ENCODE measurements at places on chromosomes 2 and 18.
A peak's percentile ranks its signal among the peaks of the same experiment; 100 is the strongest.

- no peak for DNase-seq
Observed at GRCh38 chr18:59823596-59824195, 76.1 kb upstream of the PMAIP1 start.

GRCh38 chr2:239553376-239554000 lies 152.7 kb upstream of the HDAC4 start:
- DNase-seq = no peak

DNA sequence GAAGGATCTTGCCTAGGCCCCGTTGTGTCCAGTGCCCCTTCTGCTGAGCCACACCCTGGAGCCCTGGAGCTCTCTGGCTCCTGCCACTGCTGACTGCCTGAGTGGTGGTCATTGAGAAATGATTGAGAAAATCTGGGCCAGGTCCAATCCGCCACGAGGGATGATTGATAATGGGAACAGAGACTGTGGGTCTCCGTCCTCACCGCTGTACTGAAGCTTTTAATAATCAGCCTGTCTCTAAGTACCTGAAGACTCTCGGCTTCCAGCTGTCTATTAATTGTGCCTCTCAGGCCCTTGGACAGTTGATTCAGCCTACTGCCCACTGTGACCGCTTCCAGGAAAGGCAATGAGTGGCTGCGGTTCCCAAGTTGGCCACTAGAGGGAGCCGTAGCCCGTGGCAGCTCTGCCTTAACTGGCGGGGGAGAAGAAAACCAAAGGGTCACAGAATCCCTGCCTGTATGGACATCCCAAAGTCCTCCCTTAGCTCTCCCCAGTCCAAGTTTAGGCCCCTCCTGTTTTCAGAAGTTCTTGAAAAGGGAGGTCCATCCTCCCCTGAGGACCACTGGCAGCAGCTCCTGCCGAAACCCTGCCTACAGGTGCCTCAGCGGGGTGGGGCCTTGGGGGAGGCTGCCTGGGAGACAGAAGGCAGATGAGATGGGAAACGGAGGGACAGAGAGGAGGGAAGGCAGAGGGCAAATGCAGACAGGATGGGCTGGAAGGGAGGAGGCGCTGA lies 213.6 kb downstream of the TNS1 start:
- DNase-seq = peak; percentile 69

DNA sequence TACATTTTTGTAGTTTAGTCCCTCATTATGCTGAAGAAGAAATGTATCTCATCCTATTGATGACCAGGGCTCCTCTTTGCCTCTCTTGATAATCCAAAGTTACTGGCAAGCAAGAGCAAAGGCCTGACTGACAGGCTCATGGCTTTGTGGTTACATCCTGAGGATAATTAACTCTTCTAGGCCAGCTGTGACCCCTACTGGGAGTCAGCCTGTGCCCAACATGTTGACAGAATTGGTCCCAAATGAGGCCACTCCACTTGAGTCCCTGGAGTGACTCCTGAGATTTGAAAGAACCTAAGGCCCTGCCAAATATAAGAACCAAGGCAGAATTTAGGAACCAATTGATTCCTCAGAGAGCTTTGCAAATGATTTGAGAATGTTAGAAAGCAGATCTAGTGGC lies 973.8 kb upstream of the CELF4 start:
- no peak for DNase-seq

- DNase-seq = no peak
Observed at GRCh38 chr2:43482961-43483360, 112.9 kb downstream of the THADA start.

DNA sequence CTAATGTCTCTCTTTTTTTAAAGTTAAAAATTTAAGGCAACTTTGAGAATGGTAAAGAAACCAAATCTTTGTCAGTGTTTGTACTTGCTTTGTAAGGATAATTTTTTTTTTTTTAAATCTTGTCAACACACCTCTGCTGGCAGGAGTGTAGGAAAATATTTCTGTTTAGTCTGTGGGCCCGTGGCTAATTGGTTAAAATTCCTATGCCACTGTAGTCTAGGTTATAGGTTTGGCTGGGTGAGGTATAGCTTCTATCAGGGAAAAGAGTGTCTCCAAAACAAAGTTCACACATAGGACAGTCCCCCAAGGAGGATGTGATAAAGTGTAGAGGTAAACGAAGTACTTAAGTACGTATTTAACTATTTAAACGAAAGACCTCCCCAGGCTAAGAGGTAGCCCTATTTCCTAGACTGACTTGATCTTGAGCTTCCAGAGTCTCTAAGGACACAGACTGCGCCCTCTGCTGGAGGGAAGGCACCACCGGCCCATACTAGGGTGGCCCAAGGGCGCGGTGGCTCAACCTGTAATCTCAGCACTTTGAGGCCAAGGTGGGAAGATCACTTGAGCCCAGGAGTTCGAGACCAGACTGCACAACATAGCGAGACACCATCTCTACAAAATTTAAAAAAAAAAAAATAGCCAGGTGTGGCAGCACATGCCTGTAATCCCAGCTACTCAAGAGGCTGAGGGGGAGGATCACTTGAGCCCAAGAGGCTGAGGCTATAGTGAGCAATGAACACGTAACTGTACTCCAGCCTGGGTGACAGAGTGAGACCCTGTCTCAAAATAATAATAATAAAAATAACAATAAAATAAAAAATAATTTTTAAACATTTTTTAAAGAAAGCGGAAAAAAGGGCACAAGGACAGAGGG lies 8.9 kb downstream of the TEX44 start:
- peak; percentile 68 for DNase-seq

GRCh38 chr18:14924226-14924625 lies 176.3 kb downstream of the ANKRD30B start:
- no peak for DNase-seq

DNA sequence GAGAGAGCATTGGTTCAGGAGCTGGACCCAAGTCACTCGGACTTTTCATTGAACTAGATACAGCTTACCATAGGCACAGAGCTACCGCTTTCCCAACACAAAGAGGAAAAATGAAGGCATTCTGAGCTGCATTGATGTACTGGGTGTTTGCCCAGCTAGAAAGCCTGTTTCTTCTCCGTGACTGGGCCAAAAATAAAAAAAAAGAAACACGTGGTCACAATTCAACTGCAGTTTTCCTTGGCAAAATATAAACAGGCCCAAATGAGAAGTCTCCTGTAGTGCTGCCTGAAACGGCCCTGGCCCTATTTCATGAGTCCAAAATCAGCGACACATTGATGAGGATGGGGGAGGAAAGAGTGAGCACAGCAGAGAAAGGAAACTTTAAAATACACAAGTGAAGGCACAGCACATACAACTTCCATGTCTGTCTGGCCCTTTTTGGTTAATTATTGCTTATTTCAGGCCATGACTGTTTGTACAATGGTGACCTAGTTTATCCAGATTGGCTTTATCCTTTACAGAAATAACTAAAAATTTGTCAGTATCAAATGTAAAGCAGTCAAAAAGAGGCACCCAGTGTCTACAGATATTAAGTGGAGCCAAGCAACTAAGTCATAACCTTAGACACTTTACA lies 179.7 kb downstream of the ICOS start:
- DNase-seq = no peak

GRCh38 chr2:99380376-99381010 lies 43.3 kb downstream of the EIF5B start:
- DNase-seq = no peak

DNA sequence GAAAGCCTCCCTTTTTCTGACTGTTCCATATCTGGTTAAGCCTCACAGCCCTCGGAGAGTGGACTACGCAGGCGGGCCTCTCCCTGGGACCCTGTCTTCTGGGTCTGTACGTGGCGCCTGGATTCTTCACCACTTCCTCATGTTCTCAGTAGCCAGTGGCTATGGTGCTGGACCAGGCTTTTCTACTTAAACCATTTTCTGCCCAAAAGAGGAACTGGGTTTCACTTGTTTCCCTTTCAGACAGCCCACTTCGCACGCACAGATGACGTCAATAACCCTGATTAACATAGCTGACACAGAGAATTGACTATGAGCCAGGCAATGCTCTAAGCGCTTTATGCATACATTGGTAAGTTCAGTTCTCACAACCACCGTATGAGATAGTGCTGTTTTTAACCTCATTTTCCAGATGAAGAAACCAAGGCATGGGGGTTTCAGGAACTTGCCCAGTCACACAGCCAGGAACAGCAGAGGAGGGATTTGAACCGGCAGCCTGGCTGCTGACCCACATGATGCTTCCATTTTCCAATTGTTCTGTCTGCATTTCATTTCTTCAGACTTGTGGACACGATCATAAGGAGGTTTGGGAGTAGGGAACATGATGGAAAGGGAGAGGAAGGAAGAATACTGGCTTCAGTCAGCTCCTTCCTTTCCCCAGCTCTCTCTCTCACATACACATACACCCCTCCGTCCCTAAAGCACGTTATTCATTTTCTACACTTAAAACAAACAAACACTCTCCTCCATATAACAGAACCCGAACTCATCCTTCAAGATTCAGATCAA lies 41.7 kb downstream of the MYOM1 start:
- DNase-seq = peak; percentile 50

GRCh38 chr2:61946666-61947065 lies 41.2 kb downstream of the COMMD1 start:
- DNase-seq = no peak

- no peak for DNase-seq
Observed at GRCh38 chr18:55144193-55144930, 185.1 kb upstream of the CCDC68 start.

GRCh38 chr2:199458009-199458805 lies 468 bp upstream of the SATB2 start:
- DNase-seq = no peak

DNA sequence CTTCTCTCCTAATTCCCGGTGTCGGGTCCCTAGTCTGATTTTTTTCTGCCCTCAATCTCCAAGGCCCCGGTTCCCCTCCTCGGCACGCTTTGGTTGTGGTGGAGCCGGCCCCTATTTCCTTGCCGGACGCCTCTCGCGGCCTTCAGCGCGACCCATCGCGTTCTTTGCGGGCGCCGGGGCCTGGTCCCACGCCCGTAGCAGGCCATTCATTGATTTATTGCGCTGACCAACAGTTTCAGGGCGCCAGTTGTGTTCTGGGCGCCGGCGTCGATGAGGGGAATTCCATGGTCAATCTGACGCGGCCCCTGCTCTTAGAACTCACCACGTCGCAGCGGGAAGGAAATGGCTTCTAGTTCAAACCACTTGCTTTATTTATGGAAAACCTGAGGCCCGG lies 396 bp downstream of the CNOT9 start:
- peak; percentile 22 for DNase-seq

DNA sequence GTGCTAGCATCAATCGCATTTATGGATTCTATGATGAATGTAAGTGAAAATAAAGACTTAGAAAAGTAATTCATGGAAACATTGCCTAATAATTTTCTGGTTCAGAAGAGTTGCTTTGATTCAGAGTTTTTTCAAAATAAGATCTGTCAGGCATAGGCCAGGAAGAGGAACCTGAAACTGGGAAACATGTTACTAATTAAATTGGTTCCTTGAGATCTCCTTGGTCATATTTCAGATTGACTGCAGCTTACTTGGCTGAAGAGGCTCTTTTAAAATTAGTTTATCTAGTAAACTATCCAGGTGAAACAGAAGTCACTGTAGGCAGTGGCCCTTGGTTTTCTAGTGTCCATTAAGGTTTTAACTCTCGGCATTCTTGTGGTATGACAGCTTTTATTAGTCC lies 27.4 kb downstream of the PPP1CB start:
- no peak for DNase-seq

DNA sequence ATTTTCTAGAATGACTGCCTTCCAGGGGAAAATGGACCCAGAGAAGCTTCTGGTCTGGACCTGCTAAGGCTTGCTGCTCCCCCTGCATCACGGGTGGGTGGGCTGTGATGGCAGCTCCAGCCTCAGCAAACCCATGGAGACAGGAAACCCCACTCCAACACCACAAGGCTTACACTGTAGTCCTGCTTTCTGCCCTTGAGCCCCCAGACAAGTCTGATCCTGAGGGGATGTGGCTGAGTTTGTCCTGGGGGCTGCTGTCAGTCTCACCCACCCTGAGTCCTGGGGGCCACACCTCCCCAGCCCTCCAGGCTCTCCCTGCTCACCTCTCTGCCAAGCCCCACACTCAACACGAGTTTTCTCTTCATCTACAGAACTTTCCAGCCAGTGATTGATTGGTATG lies 279.4 kb downstream of the EIPR1 start:
- DNase-seq = no peak

- no peak for DNase-seq
Observed at GRCh38 chr2:41904459-41904858, 143.4 kb upstream of the PKDCC start.

- DNase-seq = no peak
Observed at GRCh38 chr2:55054106-55054875, 4.0 kb upstream of the RTN4 start.

GRCh38 chr2:238106698-238107524 lies 6.8 kb downstream of the ESPNL start:
- no peak for DNase-seq

GRCh38 chr2:70743677-70744076 lies 24.3 kb downstream of the ADD2 start:
- no peak for DNase-seq

DNA sequence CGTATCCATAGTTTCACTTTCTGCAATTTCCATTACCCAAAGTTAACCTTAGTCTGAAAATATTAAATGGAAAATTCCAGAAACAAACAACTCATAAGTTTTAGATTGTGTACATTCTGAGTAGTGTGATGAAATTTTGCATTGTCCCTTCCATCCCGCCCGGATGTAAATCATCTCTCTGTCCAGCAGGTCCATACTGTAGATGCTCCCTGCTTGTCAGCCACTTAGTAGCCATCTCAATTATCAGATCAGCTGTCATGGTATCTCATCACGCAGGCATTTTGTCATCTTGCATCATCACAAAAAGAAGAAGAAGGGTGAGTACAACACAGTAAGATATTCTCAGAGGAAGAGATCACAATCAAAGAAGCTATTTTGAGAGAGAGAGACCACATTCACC lies 185.0 kb upstream of the STK17B start:
- no peak for DNase-seq

DNA sequence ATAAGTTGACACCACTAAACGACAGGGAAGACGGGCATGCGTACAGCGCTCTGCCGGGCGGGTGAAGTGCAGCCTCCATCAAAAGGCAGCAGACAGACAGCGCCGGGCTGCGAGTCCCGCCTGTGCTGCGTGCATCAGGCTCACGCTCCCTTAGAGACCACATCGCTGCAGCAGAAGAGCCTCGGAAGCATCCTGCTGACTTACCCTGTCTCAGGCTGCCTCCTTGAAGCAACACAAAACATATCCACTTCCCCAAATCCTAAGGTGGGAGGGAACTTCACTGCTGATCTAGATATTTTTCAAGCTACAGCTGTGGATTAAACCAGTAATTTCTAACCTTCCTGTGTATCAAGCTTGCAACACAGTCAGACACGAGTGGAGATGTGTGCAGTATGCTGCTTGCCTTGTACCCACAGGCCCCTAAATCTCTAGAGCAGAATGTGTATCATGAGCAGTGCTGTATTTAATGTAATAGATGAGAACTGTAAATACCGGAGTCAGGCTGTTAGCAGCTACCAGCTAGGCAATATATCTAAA lies 6.4 kb downstream of the MYT1L start:
- no peak for DNase-seq

GRCh38 chr2:72765997-72766609 lies 59.7 kb downstream of the EXOC6B start:
- DNase-seq = no peak
